Left hindlimb (tissue), 1 donor: ENCODE measurements at places on chromosomes 12 and 14.

DNA sequence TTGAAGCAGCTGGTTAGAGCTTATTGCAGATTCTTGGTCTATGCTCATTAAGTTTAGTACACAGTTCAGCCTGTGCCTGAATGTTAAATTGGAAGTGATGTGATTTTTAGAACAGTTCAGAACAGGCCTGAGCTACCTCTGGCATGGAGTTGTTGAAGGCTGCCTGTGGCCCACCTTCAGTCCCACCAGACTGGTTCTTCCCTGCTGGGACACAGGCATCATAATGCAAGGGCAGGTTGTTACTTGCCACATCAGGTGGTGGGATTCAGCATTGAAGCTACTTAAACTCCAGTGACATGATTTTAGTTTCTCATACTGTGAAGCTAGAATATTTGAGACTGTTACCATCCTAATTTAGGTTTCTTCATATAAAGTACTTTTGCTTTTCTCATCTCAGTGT is 49.4 kb downstream of the PROX2 start:
- DNase-seq, result no peak

DNA sequence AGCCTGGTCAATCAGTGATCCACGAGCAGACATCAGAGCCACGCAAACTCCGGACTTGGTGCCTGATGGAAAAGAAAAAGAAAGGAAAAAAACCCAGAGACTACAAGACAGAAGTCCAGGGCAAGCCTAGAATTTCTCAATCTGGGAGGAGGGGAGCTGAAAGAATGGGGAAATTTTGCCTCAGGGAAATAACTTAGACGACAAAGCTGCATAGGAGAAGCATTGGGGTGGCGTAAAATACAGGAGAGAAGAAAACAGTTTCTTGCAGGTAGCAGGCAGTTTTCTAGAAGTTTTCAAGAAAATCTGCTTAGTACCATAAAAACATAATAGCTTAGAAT is 2.6 kb upstream of the SLC11A2 start:
- no peak for DNase-seq

DNA sequence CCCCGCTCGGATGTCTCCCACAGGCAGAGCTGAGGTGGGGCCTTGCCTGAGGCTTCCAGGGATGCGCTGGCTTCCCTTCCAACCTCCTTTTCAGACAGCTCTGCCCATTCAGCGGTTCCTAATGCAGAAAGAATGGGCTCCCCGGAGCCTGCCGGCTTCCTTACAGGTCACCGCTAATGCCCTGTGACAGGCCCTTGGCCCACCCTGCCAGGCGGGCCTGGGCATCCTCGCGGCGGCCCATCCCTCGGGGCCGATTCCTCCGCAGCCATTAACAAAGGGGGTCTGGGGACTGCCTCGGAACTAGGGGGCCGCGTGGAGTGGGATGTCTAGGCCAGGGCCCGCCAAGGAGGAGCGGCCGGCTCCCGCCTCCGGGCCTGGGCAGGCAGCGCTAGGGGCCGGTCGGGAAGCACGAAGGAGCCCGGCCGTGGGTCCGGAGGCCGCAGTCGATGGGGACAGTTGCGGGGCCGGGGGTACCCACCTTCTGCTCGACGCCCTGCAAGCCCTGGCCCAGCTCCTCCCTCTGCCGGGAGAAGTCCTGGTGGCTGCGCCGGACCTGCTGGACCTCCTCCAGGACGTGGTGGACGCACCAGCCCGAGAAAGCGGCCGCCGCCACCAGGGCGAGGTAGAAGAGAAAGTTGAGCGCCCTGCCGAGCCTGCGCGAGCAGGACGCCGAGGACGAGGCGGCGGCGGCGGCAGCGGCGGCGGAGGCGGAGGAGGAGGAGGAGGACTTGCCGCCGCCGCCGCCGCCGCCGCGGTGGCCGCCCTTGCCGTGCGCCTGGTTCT is 738 bp downstream of the CKAP4 start:
- peak; percentile 69 for DNase-seq

DNA sequence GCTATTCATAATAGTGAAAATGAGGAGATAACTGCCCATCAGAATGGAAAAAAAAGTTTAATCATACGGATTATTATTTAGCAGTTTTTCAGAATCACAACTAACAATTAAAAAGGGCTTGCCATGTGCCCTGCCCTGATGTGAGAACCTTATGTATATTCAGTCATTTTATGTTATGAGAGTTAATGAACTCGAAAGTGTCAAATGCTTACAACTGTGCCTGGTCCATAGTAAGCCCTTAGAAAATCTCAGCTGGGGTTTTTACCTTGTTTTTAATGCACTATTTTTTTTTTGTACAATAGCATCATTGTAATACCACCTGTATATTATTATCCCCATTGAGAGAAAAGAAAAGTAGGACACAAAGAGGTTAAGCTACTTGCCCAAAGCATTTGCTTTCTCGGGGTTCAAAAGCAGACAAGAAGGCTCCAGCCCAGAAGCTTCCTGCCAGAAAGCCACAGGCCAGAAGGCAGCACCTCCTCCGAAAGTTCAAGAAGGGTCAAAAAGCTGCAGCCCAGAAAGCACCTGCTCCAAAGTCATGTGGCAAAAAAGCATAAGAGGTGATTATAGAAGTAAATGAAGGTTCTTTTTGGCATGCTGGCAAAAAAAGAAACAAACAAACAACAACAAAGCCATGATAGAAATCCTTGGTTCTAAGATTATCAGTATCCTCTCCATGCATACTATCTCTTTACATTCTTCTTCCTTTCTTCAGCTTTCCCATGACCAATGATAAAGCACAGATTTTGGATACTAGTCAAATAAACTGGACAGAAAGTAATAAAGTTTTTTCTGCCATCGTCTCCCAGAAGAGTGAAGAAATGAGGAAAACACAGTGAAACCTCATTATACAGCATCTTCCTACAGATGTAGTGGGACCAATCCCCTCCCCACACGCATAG is 59.1 kb upstream of the NAP1L1 start:
- no peak for DNase-seq

- no peak for DNase-seq
These were observed 41.5 kb upstream of the GNG2 start for GRCh38 chr14:51818748-51819380.

DNA sequence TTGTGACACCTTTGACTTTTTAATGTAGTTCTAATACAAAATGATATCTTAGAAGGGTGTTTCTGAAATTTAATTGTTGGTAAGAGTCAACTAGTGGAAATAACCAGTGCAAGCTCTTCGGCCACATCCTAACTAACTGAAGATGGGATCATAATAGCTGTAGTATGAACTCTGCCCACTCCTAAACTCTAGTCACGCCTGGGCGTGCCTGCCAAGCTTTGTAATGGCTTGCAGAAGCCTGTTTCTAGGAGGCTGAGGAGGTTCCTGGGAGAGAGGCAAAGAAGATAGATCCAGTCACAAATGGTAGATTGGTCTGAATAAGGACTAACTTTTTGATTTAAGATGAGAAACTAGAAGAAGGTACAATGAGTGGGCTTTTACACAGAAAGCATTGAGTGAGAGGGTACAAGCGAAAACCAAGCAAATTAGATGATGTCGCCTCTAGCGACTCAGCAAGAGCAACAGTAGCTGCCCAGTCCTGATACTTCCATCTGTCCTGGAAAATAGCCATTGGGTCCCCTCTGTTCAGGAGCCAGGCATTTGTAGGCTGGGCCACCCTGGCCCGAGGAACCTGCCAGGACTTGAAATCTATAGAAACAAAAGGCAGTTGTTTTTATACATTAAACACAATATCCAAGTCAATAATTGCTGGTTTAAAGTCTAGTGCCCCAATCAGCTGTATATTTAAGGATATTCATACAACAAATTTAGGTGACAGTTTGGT is 148.8 kb downstream of the SLC38A4 start:
- DNase-seq, result no peak

- DNase-seq, result no peak
These were observed 4.5 kb downstream of the GRIN2B start for GRCh38 chr12:13976880-13977279.

- no peak for DNase-seq
These were observed 11.2 kb upstream of the HOXC13 start for GRCh38 chr12:53927220-53928029.

DNA sequence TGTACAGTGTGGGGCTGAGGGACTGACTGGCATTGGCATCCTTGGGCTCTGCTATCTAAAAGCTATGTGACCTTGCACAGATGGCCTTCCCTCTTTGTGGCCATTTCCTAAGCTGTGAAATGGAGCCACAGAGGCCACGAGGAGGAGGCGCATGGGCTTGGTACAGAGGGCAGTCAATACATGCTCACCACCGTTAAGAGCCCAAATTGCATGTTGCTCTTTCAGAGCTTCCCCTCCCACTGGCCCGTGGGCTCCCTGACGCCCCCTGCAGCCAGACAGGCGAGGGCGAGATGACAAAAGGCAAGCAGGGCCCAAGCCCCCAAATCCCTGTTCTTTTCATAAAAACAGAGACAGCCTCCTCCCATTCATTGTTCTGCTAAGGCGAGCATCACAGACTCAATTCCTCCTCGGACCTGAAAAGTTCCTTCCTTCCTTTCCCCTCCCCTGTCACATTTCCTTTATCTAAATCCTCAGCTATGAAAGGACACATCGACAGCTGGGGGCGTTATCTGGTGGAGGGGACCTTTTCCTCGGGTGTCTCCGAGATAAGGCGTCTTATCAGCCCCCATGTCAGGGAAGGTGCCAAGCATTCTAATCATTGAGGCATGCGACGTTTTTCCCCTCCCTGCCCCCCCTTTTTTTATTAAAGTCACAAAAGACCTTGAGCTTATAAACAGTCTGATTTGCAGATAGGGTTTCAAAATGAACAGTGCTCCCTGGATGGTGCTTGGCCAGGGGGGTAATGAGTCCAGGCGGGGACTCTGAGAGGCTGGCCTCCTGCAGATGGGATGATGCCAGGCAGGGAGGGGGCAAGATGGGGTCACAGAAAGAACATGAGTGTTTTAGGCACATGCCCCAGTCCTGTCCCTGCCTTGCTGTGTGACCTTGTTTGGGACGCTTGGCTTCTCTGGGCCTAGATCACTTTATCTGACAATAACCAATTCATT is 26.4 kb downstream of the FAM222A start:
- no peak for DNase-seq

GRCh38 chr14:70189456-70190077 is 816 bp upstream of the SLC8A3 start:
- DNase-seq, result peak; percentile 65

DNA sequence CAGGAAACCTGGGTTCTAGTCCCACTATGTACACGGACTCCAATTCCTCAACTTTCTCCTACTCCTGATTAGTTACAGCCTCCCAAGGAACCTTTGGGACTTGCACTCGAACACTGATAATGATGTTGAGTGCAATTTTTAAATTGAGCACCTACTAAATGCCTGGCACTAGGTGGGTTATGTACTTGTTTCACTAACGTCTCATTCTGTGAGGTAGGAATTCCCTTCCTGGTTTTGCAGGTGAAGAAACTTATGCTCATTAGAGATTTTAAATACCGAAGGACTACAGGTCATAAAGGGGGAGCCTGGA is 536 bp downstream of the PARPBP start:
- DNase-seq, result no peak

GRCh38 chr12:3728686-3729085 is 24.2 kb downstream of the CRACR2A start:
- DNase-seq, result no peak

GRCh38 chr14:51545396-51545795 is 106.3 kb upstream of the FRMD6 start:
- DNase-seq, result no peak

DNA sequence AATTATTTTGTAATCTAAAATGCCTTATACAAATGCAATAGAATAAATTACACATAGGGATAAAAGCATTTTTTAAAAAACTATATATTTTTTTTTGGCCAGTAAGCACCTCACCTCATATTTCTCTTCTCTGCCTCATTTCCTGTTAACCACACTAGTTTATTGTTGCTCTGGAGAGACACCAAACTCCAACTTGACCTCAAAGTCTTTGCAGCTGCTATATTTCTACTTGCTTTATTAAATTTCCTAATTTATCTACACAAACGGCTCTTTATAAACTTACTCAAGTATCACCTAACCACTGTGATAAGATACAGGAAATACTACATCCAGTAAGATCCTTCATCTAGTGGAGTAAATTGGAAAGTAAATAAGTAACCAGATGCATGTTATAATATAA is 622.3 kb downstream of the C12orf50 start:
- DNase-seq, result no peak

- DNase-seq, result peak; percentile 89
These were observed at the start of gene C1QL4 for GRCh38 chr12:49336645-49337584. C1QL4 (minus strand) TSS chr12:49337188; CDS start chr12:49336477, 711 bp downstream.

DNA sequence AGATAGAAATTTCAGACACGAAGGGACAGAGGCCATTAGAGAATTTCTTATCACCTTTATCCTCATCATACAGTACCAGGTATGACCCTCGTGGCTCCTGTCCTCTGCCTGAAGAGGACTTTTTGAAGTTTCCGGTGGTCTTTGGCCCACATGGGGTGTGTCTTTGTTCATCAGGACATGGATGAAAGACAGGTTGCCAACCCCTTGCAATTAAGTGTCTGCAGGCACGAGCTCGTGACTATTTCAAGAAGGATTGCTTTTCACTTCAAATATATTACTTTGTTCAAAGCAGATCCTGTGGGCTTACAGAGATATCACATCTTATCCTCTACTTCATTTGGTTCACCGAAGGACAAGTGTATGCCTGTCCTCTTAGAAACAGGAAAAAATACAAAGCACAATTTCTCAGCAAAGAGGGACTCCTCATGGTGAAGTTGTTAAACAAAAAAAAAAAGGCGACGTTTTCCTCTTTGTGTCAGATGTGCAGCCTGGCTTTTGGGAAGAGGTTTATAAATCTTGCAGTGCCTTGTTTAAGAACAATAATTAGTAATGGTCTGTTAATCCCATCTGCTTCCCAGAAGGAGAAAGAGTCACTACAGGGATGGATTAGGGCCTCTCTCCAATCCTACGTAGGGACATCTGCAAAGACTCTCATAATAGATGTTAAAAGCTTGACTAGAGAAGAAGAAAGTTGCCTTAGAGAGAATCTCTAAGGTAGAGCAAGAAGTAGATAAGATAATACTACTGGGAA is 13.5 kb upstream of the FAM234B start:
- no peak for DNase-seq
